NCI-H1930 (cell line): ENCODE measurements at places on chromosomes 1 and 21.

DNA sequence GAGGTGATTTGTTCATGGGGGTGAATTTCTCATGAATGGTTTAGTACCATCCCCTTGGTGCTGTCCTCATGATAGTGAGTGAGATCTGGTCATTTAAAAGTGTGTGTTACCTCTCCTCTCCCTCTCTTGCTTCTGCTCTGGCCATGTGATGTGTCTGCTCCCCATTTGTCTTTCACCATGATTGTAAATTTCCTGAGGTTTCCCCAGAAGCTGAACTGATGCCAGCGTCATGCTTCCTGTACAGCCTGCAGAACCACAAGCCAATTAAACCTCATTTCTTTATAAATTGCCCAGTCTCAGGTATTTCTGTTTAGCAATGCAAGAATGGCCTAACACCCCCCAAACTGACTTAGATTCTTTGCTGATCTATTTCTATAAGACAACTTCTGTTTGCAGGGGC lies 249.4 kb upstream of the B3GALT2 start:
- no peak for DNase-seq

DNA sequence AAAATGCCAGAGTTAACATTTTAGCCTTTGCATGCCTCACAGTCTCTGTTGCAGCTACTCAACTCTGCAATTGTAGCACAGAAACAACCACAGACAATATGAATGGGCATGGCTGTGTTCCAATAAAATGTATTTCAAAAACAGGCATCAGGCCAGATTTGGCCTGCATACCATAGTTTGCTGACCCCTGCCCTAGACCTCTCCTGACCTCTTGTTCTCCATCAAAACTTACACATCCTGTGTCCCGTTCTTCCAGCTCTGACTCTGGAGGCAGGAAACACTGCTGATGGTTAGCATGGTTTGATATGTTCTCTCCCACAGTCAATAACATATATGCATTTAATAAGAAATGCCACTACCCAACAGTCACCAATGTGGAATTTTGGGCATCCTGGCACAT lies 138.6 kb downstream of the LMX1A start:
- no peak for DNase-seq

DNA sequence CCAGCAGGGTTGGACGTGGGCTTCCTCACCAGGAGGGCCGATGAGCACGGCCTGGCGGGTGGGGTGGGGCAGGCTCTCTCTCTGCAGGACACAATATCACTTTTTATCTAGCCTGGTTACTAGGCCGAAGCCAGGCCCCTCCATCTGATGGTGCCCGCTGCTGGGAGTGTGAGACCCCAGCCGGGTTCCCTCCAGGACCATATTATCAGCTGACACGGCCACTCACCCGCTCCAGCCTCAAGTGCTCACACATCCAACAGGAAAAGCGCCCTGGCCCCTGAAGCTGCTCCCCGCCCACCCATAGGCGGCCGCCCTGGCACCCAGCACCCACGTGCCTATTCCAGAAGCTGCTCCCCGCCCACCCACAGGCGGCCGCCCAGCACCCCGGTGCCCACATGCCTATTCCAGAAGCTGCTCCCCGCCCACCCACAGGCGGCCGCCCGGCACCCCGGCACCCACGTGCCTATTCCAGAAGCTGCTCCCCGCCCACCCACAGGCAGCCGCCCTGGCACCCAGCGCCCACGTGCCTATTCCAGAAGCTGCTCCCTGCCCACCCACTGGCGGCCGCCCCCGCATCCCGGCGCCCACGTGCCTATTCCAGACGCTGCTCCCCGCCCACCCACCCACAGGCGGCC lies 5.0 kb downstream of the SLC19A1 start:
- no peak for DNase-seq

DNA sequence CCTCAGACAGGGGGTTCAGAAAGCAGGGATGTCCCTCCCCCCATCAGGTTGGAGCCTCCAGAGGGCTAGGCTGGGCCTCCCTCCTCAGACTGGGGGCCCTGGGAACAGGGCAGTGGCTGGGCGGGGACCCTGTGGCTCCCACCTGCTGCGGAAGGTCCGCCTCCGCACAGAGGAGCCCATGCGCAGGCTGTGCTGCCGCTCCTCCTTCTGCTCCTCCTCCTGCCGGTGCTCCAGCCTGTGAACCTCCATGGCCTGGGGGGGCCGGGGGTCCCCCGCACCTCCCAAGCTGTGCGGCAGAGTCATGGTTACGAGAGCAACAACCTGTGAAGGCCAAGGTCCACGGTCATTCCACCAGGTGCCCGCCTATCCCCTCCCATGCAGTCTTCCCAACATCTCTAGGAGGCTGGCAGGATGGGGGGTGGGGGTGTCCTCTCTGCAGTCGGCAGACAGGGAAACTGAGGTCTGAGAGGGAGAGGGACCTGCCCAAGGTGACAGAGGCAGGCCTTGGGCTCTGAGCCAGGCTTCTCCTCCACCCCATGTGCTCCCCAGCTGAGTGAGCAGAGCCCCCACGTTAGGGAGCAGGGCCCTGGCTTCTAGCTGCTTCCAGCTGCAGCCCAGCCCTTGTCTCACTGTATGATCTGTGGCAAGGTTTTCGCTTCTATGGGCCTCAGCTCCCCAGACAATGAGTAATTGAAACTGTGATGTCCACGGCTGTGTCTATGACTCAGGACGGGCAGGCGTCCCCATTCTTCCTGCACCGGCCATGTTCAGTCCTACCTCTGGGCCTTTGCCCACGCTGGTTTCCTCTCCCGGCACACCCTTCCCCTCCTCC lies 3.4 kb downstream of the MYOM3 start:
- no peak for DNase-seq

GRCh38 chr1:201344206-201345080 lies 33.0 kb downstream of the TNNT2 start:
- DNase-seq, result no peak

GRCh38 chr1:6027591-6027990 lies 18.1 kb upstream of the KCNAB2 start:
- DNase-seq, result no peak

DNA sequence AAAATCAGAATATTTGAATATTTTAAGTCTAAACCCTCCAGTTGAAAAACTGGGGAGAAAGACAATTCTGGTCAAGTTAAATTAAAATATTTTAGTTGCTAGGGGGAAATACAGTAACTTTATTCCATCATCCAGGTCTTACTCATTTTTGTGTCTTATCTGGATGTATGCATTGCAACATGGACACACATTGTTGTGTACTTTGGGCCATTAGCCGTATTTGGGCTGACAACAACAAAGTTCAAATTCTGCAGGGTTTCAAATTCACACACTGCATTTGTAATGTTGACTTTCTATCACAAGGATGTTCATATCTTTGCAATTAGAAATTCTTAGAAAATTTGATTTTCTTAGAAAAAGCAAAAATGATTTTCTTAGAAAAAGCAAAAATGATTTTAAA lies 249.3 kb downstream of the BACH1 start:
- DNase-seq, result no peak

DNA sequence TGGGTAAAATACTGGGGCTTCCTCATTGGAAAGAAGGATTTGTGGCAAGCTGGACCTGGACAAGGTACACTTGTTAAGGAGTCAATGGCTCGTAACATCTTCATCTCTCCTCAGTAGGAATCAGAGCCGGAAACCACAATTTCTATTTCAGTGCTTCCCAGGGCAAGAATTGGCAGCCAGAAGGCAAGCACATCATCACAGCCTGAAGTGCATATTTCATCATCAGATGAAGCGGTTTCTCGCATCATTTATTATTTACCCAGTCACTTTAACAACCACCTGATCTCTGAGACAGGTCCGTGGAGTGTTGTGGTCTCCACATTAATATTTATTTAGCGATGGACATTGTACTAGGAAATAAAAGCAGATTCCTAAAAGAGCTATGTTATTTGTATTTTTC lies 55.0 kb downstream of the KCNJ15 start:
- DNase-seq, result no peak

GRCh38 chr1:59410457-59410856 lies 113.6 kb downstream of the FGGY start:
- no peak for DNase-seq

DNA sequence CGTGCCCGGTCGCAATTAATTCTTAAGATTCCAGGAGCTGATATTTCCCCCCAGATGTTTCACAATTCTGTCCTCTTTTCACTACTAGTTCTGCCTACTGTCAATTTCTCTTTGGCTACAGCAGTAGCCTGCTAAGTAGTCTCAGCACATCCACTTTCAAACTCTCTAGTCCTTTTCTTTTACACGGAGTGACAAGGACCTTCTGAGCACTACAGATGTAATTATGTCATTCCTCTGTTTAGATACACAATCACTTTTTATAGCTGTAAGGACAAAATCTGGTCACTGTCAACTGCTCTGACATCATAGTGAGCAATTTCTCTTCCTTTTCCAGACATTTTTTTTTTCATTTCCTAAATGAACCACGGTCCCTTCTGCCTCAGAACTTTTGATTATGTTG lies 421.7 kb upstream of the CHRM3 start:
- DNase-seq, result no peak

- no peak for DNase-seq
Observed at GRCh38 chr1:54051933-54052430, 1.0 kb downstream of the TMEM59 start.

- DNase-seq, result no peak
Observed at GRCh38 chr1:243364866-243365265, 109.0 kb downstream of the SDCCAG8 start.

GRCh38 chr1:189510827-189511226 lies 966.8 kb downstream of the BRINP3 start:
- no peak for DNase-seq

- peak; percentile 40 for DNase-seq
Observed at GRCh38 chr1:7703321-7704213, 67.5 kb upstream of the VAMP3 start.

DNA sequence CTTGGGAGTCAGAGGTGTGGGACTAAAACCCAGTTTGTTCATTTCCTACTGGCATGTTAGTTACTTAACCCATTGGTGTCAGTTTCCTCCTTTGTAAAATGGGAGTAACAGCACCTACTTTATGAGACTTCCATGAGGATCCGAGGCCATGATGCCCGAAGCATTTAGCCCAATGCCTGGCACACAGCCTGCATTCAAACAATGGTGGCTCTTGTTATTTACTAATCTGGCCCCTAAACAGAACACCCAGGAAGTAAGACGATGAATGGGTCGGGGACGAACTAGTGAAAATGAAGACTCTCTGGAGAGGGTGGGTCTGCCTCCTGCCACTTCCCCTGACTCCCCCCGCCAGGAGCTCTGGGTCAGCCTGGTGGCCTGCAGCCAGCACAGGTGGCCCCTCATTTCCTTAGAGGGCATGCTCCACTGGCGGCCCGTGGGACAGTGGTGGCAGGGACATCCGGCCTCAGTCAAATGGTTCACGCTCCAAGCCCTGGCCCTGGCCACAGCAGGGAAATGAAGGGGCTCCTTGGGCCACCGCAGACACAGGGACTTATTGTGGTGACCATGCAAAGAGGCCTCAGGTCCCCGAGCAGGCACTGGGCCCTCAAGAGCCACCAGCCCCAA lies 9.5 kb upstream of the TAS1R2 start:
- DNase-seq, result no peak

- no peak for DNase-seq
Observed at GRCh38 chr1:89578151-89578550, 53.5 kb downstream of the LRRC8B start.

- no peak for DNase-seq
Observed at GRCh38 chr21:42149656-42150473, 69.1 kb upstream of the ABCG1 start.

DNA sequence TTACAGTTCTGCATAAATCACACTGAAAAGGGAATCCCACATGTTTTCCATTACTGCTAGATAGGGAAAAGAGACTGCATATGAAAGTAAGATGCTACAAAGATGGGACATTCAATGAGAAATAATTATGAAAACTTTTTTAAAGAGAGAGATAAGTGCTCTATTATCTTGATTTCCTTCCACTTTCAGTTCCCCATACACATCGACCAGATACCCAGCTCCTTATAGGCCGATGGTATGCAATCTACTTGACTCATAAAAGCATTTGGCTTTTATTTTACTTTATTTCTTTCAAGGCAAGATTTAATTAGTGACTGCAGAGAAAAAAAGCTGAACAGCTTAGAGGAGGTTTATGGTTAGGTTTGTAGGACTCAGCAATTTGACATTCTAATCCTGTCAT lies 13.1 kb downstream of the BRINP2 start:
- DNase-seq, result no peak

- DNase-seq, result no peak
Observed at GRCh38 chr1:243287123-243287460, 31.3 kb downstream of the SDCCAG8 start.

GRCh38 chr1:180040034-180040433 lies 85.4 kb downstream of the CEP350 start:
- DNase-seq, result no peak

DNA sequence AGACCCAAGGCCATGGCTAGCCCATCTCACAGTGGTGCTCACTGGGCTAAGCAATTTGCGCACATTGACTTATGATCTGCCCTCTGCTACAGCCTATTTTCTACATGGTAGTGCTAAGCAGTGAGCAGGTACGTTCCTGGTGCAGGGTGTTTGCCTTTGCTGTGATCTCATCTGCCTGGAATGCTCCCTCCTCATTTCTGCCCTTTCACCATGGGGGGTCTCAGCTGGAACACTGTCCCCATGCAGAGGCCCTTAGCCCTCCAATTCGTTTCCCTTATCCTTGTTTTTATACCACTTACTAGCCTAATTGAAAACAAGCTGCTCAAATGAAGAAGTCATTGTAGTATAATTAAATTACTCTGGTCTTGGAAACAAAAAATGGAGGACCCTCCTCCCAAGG lies 2.0 kb upstream of the B3GALT5 start:
- no peak for DNase-seq

- no peak for DNase-seq
Observed at GRCh38 chr21:40160911-40161310, 293.7 kb downstream of the PCP4 start.

GRCh38 chr1:162405800-162406199 lies 6.1 kb downstream of the SH2D1B start:
- no peak for DNase-seq

GRCh38 chr1:17419626-17420328 lies 19.7 kb downstream of the RCC2 start:
- no peak for DNase-seq

- no peak for DNase-seq
Observed at GRCh38 chr1:43511394-43511793, 19.3 kb upstream of the PTPRF start.

- no peak for DNase-seq
Observed at GRCh38 chr1:56424744-56425493, 154.4 kb downstream of the PLPP3 start.

GRCh38 chr1:93969371-93969770 lies 60.1 kb upstream of the GCLM start:
- DNase-seq, result no peak
